AML-193 (cell line): ENCODE measurements at places on chromosomes 1 and 21.

DNA sequence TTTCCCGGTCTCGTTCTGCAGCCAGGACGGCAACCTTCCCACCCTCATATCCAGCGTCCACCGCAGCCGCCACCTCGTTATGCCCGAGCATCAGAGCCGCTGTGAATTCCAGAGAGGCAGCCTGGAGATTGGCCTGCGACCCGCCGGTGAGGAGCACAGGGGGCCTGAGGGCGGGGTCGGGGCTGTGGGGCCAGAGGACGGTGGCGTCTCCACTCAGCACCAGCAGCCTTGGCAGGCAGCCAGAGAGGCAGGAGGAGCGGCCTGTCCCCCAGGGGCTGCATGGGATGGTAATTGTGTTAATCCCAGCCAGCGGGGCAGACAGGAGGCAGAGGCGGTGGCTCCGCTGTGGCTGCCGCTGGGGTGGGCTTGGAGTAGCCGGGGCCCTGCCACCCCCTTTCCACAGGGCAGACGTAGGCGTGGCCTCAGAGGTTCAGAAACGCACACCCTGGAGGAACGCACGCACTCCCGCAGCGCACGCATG lies 12.1 kb downstream of the SAMD11 start:
- DNase-seq: no peak

GRCh38 chr1:26408604-26409003 lies 2.0 kb upstream of the LIN28A start:
- DNase-seq: peak; percentile 14

DNA sequence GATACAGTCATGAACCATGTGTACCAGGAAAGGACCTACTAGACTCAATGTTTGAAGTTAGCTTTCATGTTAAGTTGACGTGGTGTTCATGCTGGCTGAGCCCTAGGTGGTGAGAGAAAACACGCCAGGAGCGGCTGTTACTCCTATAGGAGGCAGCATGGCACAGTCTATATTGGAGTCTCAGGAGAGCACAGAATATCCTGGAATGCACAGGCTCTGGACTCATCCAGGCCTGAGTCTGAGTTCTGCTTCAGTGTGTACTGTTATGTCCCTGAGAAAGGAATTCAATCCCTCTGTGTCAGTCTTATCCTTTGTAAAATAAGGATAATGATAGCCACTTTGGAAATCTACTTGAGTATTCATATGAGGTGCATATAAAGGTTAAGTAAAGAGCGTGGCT lies 41.2 kb downstream of the DPT start:
- no peak for DNase-seq

- no peak for DNase-seq
These were observed 183.2 kb upstream of the ZRANB2 start for GRCh38 chr1:71264039-71264438.

DNA sequence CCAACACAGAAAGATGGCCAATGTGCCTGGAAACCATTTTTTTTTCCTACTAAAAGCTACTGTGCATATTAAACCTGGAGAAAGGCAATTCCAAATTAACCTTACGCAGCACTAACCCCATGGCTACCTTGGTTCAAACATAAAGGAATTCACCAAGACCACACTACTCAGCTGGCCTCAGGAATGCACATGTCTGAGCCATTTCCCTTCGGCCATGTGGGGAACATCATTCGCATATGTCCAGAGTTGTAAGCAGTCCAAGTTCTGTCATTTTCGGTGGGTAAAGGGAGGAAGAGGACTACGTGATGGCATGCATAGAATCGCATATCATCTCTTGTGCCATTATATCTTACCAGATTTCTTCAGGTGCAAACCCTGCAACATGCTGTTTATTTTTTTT lies 175.4 kb downstream of the NTMT2 start:
- DNase-seq: no peak

DNA sequence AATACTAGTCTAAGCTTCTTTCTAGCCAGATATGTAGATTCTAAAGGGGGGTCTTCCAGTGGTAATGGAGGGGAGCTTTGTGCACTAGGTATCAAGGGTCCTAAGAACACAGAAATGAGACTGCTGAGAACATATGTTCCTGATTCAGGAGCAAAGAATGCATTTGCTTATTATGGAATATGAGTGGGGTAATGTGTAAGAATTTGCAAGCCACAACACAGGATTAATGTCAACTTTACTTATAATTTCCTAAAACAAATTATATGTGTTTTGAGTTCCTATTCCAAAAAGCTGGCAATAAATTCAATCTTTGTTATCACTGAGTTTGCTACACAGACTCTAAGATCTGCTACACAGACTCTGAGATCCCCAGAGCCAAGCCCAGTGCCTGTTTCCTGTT lies 357.0 kb upstream of the PTBP2 start:
- DNase-seq: no peak

GRCh38 chr21:32886339-32886738 lies 114.8 kb upstream of the PAXBP1 start:
- DNase-seq: no peak

DNA sequence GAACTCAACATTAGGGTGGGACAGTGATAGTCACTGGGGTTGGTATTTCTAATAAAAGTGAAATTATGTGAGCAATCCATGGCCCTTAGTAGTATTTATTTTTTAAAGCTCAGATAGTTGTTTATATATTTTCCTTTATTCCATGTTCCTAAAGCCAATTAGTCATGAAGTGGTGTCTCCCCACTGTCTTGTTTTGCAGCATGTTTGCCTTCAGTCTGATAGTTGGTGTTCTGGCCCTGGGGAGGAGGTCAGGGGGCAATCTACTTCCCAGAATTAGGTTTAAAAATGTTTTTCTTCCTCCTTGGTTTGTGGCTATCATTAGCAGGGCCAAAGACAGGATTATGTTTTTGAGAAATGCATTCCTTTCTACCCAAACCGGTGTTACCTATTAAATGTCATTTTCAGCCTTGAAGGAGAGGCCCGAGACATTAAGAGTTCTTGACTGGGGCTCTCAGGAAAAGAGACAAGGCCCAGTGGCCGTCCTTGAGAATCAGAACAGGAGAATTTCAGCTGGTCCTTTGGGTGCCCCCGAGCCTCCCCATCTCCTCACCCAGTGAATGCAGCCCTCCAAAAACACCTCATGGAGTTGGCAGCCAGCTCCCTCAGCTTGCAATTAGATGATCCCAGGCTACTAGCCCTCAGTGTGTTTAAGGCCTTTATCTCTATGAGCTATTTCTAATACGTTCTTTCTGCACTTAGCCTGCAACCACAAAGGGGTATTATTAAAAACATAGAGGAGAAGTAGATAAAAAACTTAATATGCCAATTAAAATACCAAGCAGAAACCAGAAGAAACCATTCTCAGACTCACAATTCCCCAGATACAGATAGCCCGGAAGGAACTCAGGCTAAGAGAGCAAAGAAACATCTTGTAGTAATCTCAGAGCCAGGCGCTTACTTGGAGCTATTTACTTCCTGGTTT lies 71.3 kb upstream of the NGF start:
- no peak for DNase-seq
